ENCODE measurements at places on chromosomes 5 and 9. TPM values are rescaled to one million over a fixed set of nuclear protein-coding genes. Genes with fewer than 3 reads are reported as not detected.
A peak's percentile ranks its signal among the peaks of the same experiment; 100 is the strongest.

DNA sequence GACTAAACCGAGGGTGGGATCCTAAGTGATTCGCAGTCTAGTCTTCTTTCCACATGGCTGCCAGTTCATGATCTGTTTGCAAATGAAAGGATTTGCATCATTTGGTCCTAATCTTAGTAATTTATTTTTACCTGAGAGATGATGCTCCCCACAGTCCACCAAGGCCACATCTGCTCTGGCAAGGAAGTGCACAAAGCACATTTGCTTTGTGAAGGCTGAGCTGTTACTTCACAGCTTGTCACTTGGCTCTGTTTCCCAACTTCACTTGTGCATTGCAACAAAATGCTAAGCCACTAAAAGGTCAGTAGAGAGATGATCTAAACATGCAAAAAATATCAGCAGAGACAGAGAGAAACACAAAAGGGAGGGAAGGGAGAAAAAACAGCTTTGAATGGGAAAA, 128.5 kb upstream of the VLDLR start:
- peak; percentile 76 for DNase-seq

- DNase-seq = no peak
Measured at GRCh38 chr5:6489643-6490185, 41.1 kb downstream of the UBE2QL1 start.

GRCh38 chr5:150143350-150144245, 12.0 kb downstream of the PDGFRB start:
- peak; percentile 76 for DNase-seq

DNA sequence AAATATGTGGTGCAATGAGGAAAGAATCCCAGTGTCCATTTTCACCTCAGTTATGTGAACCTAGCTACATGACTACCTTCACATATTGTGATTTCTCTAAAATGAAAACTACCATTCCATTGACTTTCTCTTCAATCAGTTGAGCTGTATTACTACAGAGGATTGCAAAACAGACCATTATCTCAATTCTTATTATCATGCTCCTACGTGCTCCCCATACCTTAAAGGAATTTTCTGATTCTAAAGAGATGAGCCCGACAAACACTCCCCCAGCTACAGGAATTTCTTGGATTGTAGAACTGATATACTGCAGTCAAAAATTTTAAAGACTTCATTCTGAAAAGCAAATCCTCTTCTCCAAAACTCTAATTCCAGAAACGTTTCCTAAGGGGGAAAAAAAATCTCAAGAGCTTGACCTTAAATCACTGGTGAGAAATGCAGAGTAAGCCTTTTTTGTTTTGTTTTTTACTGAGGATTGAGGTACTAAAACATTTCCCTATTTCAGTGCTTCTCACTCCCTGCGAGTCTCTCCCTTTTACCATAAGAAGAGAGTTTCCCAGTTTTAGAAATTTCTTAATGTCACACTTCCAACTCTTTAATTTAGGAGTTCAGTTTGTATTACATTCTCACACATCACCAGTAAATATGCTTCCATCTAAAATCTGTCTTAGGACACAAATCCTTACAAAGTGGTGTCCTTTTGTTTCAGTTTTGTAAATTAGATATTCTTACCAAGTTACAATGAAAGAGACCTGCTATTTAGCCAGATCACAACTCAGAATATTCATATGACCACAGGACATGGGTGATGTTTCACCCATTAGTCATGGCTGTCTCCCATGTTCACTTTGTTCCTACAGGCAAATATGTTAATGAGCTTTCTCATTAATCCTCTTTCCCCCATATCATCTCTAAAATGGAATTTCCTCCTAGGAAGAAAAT, 203.8 kb downstream of the TSSK1B start:
- no peak for DNase-seq

Gene TAF1L
- polyA plus RNA-seq = 0.18 TPM

Gene TMEM174
- not detected for polyA plus RNA-seq

DNA sequence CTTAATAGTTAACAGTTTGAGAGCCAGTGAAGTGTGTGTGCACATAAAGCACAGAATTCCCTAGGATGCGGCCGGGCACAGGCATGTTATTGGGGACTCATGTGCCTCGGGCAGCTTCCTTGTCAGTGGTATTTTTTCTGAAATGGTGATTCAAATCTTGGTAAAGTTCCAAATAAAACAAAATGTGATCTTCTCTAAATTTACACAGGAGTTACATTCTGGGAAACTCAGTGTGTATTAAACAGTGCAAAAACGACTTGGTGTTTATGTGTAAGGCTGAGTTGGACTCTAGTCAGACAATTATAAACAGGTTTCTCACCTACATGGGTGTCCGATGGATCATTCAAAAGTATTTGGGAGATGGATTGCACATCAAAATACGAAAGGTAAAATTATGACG, 48.9 kb downstream of the BOD1 start:
- DNase-seq = no peak

Gene ORM1
- polyA plus RNA-seq = 3.0 TPM

- DNase-seq = no peak
Measured at GRCh38 chr9:82275258-82275927, 286.8 kb downstream of the SPATA31D1 start.

Gene ADGRD2
- polyA plus RNA-seq = 0.10 TPM

DNA sequence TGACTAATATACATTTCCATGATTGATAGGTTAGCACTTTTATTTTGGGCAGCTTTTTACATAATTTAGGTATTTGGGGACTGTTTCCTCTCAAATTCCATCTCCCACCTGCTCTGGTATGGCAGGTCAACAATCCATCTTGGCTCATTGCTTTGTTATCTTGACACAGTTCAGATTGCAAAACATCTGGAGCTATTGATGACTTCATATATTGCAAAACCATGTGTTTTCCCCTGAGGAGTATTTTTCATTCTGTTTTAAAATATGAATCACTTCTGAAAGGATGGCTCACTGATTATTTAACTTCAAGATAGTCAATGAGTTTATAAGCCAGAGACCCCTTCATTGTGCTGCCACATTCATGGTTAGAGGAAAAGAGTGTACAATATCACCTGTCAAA, 1206.0 kb upstream of the C9orf72 start:
- DNase-seq = no peak

DNA sequence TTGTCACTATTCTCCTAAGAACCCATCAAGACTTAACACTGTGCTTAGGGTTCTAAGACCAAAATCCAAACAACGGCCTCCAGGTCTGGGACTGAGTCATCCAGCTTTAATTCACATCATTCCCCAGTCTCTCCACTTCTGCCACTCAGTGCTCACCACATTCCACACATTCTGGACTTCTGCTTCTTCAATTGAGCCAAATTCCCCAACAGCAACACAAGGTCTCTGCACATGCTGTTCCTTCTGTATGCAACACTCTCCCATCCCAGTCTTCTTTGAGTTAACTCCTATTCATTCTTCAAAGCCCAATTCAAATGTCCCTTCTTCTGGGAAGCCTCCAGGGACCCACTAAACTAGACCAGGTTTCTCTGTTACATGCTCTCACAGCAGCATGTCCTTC, 97.8 kb downstream of the GPR21 start:
- DNase-seq = no peak

Gene FOXI1
- not detected for polyA plus RNA-seq

Gene SLC28A3
- 0.38 TPM for polyA plus RNA-seq

Gene LAMC3
- polyA plus RNA-seq = 14.5 TPM

Gene TRIP13
- polyA plus RNA-seq = 13.2 TPM

DNA sequence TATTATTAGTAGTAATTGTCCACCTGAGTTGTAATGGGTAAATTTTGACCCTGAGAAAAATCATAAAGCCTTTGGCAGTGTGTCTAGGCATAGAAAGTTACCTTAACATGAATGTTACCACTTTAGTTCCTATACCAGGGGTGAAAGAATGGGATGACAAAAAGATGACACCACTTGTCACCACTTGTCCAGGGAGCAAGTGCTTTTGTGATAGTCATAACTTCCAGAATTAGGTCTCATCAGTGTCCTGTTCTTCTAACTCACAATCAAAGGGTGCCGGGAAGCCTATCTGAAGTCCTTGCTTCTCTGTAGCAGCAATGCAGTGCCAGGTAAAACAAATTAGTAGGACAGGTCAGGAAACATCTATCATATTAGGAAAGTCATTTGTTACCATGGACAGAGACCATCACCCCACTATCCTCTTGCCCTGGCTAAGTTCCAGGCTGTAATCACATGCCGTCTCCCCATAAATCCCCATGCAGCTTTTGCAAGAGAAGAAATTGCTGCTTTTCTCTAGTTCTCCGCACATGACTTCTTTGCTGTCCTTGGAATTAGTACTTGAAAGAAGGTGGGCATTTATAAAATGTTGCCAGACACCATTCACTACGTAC, 156.5 kb upstream of the SGCD start:
- DNase-seq = no peak

DNA sequence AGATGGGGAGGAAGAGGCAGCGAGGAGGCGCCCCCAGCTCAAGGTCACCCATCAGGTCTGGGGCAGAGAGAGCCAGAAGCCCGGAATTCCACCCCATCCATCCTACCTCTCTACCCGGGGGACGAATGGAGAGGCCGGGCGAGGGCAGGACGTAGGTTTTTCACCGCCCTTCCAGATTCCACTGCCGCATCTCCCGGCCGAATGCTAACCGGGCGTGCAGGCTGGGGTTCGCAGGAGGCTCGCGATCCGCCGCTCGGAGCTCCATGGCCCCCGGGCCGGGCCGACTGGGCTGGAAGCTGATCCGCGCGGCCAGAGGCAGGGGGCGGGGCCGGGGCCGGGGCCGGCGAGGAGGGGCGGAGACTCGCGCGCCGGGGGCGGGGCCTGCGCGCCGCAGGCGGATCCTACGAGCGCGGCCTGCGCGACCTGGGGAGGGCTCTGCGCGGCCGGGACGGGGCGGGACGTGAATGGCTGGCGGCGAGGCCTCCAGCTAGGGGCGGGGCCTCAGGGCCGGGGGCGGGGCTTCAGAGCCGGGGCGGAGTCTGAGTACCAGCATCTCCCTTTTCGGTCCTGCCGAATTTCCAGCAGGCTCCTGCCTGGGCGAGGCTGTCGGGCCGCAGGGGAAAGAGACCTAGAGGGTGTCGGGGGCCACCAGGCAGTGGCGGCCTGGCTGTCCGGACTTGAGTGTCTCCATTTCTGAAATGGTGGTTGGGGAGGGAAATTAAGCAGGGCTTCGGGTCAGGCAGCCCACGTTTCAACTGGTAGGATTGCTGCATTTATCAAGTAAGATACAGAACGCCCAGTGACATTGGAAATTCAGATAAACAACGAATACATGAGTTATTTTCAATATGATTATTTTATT, at the start of gene ST6GALNAC4:
ST6GALNAC4 (minus strand) TSS at position 322 of the 862 bp plus-strand sequence. CDS start 622 bp downstream, outside the sequence.
- peak; percentile 99 for DNase-seq

Gene CRHBP
- polyA plus RNA-seq = 0.72 TPM

DNA sequence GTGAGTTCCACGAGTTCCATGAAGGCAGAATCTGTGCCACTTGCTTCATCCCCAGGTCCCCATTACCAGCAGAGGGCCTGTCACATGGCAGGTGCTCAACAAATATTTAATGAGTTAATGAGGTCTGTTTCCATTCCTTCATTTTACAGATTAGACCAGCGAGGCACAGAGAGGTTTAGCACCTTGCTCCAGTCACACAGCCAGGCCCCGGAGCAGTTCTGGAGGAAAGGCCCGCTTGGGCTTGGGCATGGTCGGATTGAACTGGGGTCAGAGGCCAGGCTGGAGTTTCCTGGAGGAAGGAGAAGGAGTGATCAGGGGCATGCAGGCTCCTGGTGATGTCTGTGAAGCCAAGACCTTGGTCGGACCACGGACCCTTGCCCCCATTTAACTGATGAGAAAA, 4.0 kb upstream of the ST6GALNAC4 start:
- DNase-seq = no peak

Gene TBCA
- polyA plus RNA-seq = 262 TPM

- peak; percentile 54 for DNase-seq
Measured at GRCh38 chr5:73451224-73452130, 2.9 kb upstream of the FOXD1 start.

DNA sequence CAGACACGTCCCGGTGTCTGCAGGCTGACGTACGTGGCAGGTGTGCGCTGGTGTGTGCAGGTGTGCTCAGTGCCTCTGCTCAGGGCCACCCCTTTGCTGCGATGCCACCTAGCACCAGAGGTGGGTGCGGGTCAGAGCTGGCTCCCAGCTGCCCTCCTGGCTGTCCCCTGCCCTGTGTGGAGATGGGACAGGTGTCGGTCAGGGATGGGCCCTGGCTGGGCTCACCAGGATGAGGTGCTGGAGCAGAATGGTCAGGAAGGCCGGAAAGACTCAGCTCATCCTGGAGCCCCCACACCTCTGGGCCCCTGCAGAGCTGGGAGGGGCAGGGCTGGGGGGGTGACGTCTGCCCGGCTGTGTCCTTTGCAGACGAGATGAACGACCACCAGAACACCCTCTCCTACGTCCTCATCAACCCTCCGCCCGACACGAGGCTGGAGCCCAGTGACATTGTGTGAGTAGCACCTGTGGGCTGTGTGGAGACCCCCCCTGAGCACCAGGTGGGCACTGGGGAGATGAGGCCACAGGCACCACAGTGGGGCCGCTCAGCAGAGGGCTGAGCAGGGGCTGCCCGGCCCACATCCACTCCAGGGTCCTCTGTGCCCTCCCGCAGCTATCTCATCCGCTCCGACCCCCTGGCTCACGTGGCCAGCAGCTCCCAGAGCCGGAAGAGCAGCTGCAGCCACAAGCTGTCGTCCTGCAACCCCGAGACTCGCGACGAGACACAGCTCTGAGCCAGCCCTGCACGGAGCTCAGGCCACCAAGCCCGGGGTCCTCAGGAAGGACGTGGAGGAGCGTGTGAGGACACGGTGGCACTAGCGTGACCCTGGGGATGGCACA, 89.7 kb downstream of the KCNT1 start:
- no peak for DNase-seq

- no peak for DNase-seq
Measured at GRCh38 chr9:82105729-82106128, 117.2 kb downstream of the SPATA31D1 start.

Gene CCDC69
- 6.8 TPM for polyA plus RNA-seq

GRCh38 chr5:72301557-72301956, 18.5 kb downstream of the MRPS27 start:
- no peak for DNase-seq

- peak; percentile 68 for DNase-seq
Measured at GRCh38 chr5:134524272-134524825, 1.1 kb upstream of the JADE2 start.

GRCh38 chr9:93229636-93230035, 45.7 kb downstream of the WNK2 start:
- no peak for DNase-seq

GRCh38 chr9:103169798-103170197, 174.7 kb downstream of the CYLC2 start:
- no peak for DNase-seq

Gene SLC34A3
- polyA plus RNA-seq = 1.3 TPM

GRCh38 chr5:33291216-33292000, 149.4 kb upstream of the TARS1 start:
- DNase-seq = no peak

- DNase-seq = no peak
Measured at GRCh38 chr5:172641359-172642050, 442 bp downstream of the NEURL1B start.

DNA sequence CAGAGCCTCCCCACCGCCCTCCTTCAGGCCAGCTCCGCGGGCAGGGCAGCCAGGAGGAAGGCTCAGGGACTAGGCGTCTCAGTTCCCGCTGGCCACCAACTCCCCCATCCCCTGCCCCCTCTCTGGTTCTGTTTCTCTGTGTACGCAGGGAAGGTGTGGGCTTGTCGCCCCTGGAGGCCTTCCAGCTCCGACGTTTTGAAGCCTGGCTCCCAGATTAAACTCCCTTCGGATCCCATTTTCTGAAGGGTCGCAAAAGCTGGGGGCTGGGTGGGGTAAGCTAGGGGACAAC, 346 bp downstream of the ATOX1 start:
- peak; percentile 83 for DNase-seq

All from left lung (tissue), 14 donors.